ENCODE measurements at places on chromosomes 6 and 20.

DNA sequence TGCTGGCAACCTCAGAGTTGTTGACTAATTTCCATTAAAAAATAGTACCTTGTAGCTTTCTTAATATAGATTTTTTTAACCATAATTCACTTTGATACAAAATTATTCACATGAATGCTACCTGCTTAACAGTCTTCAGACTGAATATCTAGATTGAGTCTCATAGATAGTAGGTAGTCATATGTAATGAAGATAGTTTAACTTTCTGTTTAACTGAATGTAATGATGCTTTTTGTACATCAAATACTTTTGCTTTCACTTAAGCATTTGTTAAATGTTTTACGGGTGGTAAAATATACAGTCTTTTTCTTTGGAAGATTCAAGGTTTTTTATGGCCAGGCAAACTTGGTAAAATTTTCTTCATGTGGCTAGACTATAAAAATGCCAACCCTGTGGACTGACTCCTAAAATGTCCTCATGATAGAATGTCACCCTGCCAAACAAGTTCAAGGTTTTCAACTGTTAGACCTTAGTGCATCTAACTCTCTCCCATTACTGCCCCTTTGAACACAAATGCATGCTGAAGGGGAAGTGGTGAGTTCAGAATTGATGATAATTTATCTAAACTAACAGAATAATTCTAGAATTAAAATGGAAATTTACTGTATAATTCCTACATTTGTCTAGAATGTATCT is 16.4 kb downstream of the TBPL1 start:
- no peak for DNase-seq

GRCh38 chr6:69719602-69720193 is 77.1 kb downstream of the LMBRD1 start:
- no peak for DNase-seq

GRCh38 chr6:137882225-137882961 is 15.3 kb downstream of the TNFAIP3 start:
- no peak for DNase-seq

- no peak for DNase-seq
These were observed 11.2 kb downstream of the CNBD2 start for GRCh38 chr20:35979544-35979943.

DNA sequence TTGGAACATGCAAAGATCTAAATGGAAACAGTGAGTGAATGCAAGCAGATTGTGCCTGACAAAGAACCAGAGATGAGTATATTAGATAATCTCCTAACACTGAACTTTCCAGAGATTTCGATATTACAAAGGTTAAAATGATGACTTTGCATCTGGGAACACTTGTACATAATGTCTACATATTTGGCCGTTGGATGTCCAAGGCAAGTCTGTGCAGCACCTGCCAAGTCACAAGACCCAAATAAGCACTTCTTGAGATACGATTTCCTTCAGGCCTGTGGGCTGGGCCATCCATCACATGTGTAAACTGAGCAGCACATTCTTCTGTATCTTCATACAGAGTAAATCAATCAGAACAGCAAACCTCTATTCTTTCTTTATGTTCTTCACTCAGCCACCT is 32.5 kb upstream of the SMLR1 start:
- DNase-seq, result no peak

DNA sequence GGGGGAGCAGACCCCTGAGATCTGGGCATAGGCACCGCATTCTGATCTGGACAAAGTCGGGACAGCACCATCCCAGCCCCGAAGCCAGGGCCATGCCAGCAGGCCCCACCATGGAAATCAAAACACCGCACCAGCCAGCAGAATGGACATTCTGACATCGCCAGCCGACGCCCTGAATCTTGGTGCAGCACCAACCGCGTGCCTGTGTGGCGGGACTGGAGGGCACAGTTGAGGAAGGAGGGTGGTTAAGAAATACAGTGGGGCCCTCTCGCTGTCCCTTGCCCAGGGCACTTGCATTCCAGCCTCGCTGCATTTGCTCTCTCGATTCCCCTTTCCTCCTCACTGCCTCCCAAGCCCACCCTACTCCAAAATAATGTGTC is 2.0 kb downstream of the NNAT start:
- DNase-seq, result no peak

DNA sequence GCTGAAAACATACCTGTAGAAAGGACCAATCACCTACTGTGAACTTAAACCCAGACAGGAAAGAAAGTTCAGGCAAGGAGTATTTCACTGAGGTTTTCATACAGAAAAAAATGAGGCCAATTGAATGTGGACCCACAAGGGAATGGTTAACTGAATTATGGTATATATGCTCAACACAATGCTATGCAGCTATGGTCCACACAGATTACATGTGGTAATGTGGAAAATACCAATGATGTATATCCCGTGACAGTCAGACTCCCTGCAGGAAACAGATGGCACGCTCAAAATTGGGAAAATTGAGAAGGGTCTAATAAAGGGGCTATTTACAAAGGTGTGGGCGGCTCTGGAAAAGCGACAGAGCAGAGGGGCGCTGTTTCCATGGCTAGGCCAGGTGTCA is 47.1 kb upstream of the PIM1 start:
- DNase-seq, result no peak

DNA sequence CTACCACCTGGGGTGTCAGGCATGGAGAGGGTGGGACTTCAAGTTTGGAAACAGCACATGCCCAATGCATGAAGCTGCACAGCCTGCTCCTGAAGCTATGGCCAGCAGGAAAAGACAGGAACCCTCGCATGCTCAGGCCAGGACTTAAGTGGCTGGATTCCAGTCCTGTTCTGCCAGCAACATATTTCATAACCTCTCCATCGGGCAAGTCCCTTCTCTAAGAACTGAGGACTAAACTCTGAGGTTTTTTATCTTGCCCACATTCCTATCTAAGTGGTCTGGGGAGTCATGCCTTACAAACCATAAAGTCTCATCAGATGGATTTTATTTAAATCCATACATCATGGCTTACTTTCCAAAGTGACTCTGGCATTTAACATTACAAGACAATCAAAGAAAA is 27.5 kb upstream of the AGPAT4 start:
- no peak for DNase-seq

DNA sequence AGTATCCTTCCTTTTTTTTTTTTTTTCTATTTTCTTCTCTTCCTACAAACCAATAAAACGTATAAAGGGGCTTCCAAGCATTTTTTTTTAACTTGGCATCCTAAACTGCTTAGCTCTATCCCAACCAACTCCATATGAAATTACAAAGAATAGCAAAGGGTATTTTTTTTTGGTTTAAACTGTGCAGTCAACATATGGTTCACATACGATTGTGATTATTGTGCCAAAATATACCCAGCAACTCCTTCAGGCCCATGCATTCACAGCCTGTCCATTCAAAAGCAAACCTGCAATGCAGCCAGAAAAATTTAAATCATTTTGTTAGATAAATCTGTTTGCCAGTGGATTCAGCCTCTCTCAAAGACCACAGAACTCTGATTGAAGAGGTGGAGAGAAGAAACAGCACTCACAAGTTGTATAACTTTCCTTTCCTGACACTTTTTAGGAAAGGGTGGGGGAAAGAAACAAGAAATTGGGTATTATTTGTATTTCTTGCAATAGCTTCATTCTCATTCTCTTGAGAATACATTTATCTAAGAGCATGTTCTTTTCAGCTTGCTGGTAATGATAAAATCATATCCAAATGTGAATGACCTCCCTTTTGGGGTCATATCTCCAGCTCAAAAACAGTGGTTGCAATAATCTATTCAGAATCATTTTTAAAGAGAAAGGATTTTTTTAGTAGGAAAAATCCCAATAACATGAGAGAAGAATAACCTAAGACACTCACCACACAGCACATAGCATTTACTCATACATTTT is 701.3 kb upstream of the CHD6 start:
- no peak for DNase-seq

DNA sequence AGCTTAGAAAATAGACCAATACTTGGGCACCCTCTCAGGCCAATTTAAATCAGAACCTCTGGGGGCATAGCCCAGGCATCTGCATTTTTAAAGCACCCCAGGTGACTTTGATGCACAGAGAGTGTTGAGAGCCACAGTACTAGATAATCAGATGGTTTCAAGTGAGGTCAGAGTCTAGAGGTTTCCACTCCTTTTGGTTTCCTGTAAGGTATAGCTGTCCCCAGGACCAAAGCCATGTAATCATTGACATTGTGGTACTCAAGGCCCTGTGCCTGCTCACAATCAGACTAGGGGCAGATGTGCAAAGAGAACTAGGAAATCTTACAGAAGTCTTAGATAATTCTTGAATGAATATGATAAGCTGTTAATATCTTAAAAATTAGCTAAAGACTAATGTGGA is 9.1 kb downstream of the FILIP1 start:
- no peak for DNase-seq

DNA sequence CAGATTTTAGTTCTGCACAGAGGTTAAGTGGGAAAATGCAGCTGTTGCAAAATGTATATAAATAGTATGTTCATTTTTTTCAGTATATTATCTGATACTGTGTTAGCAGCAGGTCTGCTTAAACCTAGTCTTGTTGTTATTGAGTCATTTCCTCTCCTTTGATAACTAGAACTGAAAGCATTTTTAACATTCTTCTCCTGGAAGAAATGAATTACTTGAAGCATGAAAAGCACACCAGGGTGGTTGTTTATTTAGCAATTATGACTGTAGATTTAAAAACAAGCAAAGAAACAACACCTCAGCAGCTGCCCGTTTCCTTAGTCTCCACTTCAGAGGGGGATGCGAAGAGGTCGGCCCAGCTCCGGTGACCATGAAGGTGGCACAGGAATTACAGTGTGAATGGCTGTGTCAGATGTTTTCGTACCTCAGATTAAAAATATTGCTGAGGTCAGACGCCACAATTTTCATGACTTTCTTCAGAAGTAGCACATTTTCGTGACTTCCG is 53.5 kb downstream of the GOPC start:
- no peak for DNase-seq

GRCh38 chr6:156113631-156114030 is 658.0 kb upstream of the NOX3 start:
- no peak for DNase-seq

DNA sequence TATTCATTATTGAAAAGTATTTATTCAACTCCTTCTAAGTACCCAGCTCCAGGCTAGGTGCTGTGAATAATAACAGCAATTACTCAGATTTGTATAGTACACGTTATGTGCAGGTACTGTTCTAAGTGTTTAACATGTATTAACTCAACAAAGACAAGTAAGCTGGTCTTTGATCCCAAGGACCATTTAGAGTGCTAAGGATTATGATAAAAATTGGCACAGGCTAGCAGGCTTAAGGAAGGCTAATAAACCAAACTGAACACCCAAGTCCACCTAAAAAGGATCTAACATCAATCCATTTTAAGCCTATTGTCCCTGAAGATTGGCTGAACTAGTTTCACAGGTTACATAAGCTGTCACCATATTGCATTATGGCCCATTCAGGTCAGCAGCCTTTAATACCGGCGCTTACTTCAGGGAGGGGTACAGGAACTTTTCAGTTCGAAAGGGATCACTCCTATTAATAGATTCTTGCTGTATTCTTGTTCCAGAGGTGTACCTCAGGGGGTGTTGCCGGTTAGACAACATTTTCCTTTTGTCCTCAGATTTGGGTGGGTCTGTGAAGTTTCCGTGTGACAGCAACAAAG is 99.0 kb upstream of the GMDS start:
- no peak for DNase-seq
